SW 1271 (cell line): ENCODE measurements at places on chromosomes 4 and X.
A peak's percentile ranks its signal among the peaks of the same experiment; 100 is the strongest.

DNA sequence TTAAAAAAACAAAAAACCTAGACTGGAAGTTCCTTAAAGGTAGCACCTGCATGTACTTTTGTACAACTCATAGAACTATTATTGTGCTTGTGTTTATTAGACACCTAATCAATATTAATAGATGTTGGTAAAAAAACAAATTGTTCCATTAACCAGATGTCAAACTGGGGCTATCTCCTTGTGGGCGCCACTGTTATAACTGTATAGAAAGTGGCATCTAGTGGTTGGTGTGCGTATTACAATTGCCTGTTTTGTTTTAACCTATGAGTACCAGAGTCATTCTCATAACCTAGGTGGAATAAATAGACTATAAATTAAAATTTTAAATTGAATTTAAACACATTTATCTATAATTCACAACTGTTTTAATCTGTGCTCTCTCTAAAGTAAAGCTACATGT, 97.4 kb downstream of the COL4A5 start:
- peak; percentile 5 for DNase-seq

DNA sequence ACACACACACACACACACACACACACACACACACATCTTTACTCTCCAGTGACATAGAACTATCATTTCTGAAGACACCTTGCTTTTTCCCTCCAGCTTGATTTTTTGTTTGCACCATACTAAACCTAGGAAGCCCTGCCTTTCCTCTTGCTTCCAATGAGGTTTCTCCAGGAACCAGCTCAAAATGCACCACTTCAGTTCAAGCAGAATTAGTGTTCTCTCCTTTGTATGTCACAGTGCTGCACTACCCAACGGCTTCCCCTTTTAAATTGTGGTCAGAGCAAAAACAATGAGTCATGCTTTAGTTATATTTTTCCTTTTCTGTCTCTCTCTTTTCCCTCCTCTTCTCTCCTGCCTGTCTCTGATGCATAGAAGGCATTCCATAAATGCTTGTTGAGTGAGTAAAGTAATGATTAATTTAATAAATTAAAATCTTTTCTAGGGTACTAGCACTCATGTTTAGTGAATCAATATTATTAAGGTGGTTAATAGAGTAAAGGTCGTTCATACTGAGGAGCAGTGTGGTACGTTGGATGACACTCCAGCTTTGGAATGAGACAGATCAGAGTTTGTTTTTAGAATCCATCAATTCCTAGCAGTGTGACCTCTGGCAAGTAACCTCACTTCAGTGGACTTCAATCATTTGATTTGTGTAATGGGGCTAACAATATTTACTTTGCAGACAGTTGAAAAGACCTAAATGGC, 5.9 kb downstream of the RTL3 start:
- no peak for DNase-seq

- DNase-seq = no peak
Observed at GRCh38 chr4:40197879-40198689, 1.3 kb downstream of the RHOH start.

GRCh38 chrX:70437011-70437410, 7.6 kb upstream of the DLG3 start:
- no peak for DNase-seq

GRCh38 chr4:52704133-52704532, 45.0 kb upstream of the USP46 start:
- DNase-seq = no peak

DNA sequence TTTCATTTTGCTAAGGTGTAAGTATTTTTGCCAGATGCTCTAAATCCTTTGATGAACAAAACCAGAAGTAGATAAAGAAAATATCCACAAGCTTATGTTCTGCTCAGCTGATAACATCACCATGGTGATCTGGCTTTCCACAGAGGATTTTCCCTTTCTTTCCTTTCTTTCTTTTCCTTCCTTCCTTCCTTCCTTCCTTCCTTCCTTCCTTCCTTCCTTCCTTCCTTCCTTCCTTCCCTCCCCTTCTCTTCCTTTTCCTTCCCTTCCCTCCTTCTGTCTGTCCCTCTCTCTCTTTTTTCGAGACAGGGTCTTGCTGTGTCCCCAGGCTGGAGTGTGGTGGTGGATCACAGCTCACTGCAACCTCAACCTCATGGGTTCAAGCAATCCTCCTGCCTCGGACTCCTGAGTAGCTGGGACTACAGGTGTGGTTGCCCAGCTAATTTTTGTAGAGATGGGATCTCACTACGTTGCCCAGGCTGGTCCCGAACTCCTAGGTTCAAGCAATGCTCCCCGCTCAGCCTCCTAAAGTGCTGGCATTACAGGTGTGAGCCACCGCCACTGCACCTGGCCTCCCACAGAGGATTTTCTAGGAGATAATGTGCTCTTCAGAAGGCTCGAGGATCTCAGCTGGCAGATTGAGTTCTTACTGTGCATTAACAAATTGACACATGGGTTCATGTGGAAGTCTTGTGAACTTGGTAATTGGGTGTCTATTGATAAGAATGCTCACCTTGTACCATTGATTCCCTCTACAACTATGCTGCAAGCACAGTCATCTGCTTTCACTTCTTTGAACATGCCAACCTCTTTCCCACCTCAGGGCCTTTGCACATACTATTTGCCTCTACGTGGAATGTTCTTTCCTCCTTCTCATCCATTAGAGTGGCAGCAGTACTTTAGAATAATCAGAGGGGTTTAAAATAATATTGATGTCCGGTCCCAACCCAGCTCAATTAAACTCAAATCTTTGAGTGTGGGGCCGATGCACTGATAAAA, 1.4 kb upstream of the RHOH start:
- DNase-seq = no peak

- no peak for DNase-seq
Observed at GRCh38 chr4:119093042-119093827, 42.4 kb upstream of the MYOZ2 start.

DNA sequence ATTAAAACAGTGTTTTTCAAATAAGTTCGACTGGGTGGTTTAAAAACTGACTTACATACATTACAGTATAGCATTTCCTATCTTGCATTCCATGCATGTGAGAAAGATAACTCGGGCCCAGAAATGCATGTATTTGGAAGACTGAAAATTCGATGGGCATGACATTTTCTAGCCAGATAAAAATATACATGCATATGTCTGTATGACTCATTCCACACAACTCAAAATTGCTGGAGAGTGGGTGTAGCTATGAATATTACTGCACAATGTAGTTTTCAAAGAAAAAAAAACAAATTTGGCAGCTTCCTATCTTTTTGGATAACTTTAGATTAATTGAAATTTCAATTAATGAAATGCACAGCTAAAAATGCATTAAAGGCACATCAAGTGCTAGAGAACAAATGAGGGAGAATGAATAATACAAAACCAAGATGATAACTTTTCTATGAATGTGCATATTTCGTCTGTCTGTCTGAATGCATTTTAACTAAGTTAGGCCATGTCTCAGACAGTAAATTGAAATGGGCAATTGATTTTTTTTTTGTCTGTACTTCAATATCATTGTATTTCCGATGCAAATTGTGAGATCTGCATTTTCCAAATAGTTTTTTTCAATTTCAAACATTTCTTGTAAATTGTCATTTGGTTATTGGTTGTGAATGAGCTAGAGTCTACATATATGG, 54.5 kb upstream of the GABRA2 start:
- DNase-seq = no peak

GRCh38 chr4:1669270-1669669, 14.8 kb downstream of the FAM53A start:
- DNase-seq = no peak

- DNase-seq = no peak
Observed at GRCh38 chrX:121310820-121311219, 263.4 kb downstream of the GLUD2 start.

DNA sequence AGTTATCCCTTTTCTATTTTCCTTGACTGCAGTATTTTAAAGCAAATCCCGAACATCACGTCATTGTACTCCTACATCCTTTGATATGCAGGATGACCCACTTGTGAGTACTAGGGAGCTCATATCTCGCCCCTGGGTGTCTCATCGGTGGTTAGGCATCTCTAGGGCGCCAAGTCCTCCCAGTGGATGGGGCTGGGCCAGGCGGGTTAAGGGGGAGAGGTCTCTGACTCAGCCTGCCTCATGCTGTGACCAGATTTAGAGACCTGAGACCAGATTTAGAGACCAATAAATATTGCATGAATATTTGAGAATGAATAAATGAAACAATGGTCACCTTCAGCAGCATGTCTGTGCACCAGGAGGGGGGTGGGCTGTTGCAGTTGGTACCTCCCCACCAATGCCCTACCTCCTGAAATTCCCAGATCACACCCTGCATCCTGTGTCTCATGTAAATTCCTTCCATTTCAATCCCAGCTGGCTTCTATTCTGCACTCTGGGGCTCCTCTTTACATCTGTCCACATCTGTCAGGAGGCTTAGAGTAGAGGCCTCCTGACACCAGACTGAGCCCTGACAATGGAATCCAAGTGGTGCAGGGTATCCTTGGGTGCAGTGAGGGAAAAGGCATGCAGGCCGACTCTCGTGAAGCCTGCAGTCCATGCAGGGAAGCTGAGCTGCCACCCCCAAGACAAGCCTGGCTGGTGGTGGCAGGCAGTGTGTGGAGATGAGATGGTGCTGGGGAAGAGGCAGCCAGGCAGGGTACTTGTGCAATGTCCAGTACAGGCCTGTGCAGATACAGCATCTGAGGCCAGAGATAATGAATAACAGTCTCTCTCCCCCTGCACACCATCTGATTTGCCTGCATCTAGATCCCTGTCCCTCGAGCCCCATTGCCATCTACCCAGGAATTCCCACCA, 5.2 kb downstream of the APLN start:
- no peak for DNase-seq

GRCh38 chr4:80852061-80852460, 178.4 kb upstream of the BMP3 start:
- no peak for DNase-seq

GRCh38 chr4:24689212-24689611, 104.9 kb upstream of the DHX15 start:
- DNase-seq = no peak

DNA sequence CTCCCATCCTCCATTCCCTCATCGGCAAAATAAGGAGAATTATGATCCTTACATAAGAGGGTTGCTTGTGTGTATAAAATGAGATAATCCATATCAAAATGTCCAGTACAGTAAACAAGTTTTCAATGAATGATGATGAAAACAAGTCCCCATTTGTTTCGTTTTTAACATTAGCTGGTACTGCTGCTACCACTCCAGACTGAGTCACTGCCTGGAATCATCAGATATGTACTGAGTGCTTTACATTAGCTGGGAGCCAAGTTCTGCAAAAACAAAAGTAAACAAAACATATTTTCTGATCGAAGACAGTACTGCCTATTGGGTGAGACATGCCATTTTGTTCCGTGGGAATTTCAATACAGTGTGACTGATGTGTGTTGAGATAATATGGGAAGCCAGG, 123.2 kb upstream of the IGFBP7 start:
- DNase-seq = no peak

- no peak for DNase-seq
Observed at GRCh38 chr4:38803833-38804653, 548 bp downstream of the TLR1 start.

DNA sequence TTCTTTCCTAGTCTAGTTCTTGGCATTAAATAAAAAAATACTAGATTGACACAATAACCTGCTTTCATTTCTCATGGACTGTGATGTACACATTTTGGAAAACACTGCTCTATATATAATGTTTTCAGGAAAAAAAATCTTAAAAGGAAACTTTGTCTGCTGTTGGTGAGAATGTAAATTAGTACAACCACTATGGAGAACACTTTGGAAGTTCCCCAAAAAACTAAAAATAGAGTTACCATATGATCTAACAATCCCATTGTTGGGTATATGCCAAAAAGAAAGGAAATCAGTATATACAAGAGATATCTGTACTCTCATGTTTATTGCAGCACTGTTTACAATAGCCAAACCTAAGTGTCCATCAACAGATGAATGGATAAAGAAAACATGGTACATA, 202.3 kb downstream of the PPP3CA start:
- no peak for DNase-seq

DNA sequence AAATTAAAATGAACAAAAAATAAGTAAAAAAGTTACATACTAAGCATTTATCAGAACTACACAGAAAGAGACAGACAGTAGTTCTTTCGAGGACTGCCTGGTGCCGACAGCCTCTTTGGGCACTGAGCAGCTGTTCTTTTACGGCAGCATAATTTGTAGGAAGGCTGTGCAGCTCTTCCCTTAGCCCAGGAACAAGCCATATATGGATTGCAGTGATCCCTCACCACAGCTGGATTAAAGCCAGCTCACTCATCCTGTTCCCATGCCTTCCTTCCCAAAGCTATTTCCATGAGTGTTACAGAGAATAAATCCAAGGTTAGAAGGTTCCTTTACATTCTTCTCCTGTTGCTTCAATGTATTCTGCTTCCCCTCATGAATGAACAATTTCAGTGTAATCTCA, 71.7 kb downstream of the DDX60L start:
- DNase-seq = no peak

GRCh38 chr4:66489783-66490452, 819.6 kb upstream of the EPHA5 start:
- DNase-seq = no peak

DNA sequence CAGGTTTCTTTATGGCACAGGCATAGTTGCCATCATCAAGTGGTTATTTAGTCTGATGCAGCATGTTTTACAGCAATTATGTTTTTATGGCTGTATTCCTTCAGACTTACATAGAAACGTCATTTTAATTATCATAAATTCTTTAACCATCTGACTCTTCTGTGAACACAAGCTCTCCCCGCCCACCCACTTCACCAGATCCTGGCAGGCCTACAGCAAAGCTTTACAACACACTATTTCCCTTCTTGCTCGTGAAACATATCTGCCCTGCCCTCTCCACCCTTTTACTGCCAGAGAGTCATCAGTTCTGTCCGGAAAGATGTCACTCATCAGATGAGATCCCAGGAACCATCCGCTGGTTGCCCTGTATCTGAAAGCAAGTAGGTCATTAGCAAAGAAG, 120.5 kb downstream of the HS6ST2 start:
- DNase-seq = no peak

DNA sequence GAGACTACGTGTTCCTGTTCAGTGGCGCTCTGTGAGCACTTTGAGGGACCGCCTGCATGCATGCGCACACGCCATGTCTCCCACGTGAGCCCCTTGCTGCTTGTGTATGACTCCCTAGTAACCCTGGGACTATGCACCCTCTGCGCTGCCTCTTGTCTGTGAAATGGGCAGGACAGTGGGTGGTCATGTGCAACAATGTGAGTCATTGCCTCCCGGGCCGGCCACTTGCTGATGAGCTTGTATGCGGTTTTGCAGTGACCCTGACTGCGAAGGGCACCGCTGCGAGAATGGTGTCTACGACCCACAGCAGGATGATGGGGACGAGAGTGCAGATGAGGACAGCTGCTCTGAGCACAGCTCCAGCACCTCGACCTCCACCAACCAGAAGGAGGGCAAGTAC, 61.4 kb downstream of the TNIP2 start:
- no peak for DNase-seq
